ENCODE measurements at places on chromosomes 11 and 22.

DNA sequence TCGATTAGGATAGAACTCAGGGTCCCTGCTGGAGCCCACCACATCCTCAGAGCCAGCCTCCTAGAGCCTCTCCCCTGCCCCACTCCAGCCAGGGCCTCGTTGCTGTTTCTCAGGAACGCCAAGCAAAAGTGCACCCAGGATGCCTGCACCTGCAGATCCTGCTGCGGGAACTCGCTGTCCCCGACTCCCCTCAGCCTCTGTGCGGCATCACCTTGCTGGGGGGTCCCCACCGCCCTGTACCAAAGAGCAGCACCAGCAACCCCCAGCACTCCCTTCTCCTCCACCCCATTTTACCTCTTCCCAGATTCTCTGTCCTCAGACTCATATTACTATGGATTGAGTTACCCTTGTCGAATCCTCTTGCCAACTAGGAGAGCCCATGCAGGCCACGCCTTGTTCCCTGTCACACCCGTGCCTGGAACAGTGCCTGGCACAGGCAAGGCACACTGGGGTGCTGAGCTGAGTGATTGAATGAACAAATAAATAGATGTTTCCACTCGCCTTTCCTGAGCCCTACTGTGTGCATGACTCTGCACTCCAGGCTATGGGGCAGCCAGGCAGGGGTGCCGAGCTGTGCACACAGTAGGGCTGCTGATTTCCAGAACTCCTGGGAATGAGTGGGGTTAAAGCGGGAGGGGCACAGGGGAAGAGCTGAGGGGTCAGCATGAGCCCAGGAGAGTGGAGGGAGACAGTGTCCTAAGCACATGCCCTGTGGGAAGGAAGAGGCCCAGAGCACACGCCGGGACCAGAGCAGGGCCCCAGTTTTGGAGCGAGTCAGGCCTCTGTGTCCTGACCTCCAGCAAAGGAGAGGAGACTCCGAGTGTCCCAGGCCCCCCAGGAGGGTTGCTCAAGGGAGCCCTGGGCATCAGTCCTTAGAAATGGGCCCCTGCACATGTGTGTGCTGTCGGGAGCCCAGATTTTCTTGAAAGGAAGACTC, 44.3 kb downstream of the LINC01488 start:
- DNase-seq = no peak

- no peak for DNase-seq
These were observed 81.1 kb upstream of the SHANK2 start for GRCh38 chr11:71333473-71333872.

GRCh38 chr11:64911689-64912088, 5.3 kb downstream of the ATG2A start:
- no peak for DNase-seq

DNA sequence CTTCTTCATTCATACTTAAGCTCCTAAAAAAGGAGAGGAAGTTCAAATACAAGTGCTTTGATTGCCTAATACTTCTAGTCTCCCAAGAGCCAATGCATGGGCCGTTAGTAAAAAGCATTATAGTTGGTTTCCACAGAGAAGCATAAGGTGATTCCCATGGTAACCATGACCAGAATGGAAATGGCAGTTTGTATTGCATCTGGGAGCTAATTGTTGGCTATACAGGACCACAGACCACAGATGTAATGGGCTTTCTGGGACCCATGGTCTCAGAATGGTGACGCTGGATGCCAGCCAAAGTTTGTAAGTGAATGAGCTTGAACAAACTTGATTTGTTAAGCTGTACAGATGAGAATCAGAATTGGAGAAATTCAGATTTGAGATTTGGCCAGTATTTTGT, 333.9 kb upstream of the C11orf87 start:
- no peak for DNase-seq

GRCh38 chr22:47067911-47068625, 305.6 kb downstream of the TBC1D22A start:
- no peak for DNase-seq

- DNase-seq = no peak
These were observed 8.8 kb downstream of the RIN1 start for GRCh38 chr11:66327171-66328030.

DNA sequence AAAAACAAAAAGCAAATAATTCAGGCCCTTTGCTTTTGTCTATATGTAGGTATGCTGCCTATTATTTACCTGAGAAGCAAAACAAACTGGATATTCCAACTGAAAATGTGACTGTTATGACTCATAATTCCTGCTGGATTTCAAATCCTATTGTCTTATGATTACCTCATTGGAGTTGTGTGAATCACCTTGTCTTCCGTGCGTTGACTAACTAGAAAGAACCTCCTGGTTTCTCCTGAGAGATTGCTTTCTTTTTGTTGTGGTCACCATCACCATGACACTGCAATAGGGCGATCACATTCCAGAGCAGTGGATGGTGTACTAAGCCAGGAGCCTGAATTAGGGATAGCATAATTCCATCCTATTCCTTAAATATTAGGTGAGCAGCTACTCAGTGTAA, 23.0 kb upstream of the EXPH5 start:
- no peak for DNase-seq

DNA sequence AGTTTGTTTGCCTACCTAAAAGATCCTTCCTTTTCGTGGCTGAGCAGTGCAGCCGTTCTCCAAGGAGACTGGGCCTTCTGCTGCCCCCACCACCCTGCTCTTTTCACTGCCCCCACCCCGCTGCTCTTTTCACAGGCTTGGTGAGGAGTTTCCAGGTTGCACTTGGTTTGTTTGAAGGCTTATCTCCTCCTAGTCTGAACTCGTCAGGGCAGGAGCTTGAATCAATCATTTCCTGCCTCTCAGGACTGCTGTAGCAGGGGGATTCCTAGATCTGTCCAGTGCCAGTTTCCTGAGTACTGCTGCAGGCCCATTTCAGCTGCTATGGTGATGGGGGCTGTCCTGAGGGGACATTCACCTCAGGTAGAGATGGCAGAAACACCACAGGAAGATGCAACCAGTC, 10.0 kb downstream of the MED15 start:
- DNase-seq = no peak

Measured in NCI-H510A (cell line).